Upper lobe of right lung (tissue), 1 donor: ENCODE measurements at places on chromosomes 1 and 21. TPM values are rescaled to one million over a fixed set of nuclear protein-coding genes. Genes with fewer than 3 reads are reported as not detected.

DNA sequence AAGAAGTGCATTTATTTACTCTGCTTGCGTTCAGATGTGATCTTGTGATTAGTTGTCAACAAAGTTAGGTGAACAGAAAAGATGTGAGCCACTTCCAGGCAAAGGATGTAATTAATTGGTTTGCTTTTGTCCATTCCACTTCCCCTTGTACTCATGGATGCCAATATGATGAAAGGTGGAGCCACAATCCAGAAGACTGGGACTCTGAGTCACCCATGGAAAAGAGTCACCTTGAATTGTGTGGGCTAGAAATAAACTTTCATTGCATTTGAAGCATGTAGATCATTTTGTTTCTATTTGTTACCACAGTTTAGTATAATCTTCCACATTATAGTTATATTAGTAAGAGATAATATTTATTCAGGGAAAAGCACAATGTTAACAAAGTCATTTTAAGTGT is 684.2 kb downstream of the LTN1 start:
- no peak overlapping the region for H3K4me3 ChIP-seq
- no peak for DNase-seq
- no peaks in the 10 kb centered on the region for H3K27me3 ChIP-seq
- no peaks in the 10 kb centered on the region for H3K36me3 ChIP-seq

Gene PEF1
- total RNA-seq: 69.9 TPM

DNA sequence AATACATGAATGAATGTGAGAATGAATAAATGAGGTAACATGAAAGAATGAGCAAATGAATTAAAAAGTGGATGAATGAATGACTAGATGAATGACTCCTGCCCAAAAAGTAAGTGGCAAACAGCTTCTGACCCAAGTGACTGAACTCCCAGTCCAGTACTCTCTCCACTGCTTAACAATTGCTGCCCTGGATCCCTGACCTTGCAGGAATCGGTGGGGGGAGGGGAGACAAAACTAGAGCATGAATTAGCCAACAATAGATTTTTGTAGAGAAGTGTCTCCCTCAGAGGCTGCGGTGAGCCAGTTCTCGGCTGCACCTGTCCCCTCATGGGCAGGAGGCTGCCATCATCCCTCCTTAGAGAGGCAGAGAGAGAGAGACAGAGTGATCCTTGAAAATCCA is 5.9 kb upstream of the GRIK3 start:
- no peaks in the 10 kb centered on the region for H3K4me1 ChIP-seq
- no peak overlapping the region for H3K4me3 ChIP-seq
- no peaks in the 10 kb centered on the region for H3K36me3 ChIP-seq
- H3K27me3 ChIP-seq: peaks cover 81% of the 10 kb centered on the region
- DNase-seq: no peak

Gene NR1I3
- total RNA-seq: not detected

GRCh38 chr1:219339466-219339865 is 165.8 kb downstream of the LYPLAL1 start:
- H3K36me3 ChIP-seq: no peaks in the 10 kb centered on the region
- H3K27me3 ChIP-seq: no peaks in the 10 kb centered on the region
- H3K4me3 ChIP-seq: no peak overlapping the region
